ENCODE measurements at places on chromosomes 5 and 9. TPM values are rescaled to one million over a fixed set of nuclear protein-coding genes. Genes with fewer than 3 reads are reported as not detected.

GRCh38 chr5:129003232-129003631 is 37.9 kb downstream of the SLC27A6 start:
- DNase-seq = no peak

INSL4 gene
- polyA plus RNA-seq = 0.05 TPM

FBXL7 gene
- polyA plus RNA-seq = 11.7 TPM

DNA sequence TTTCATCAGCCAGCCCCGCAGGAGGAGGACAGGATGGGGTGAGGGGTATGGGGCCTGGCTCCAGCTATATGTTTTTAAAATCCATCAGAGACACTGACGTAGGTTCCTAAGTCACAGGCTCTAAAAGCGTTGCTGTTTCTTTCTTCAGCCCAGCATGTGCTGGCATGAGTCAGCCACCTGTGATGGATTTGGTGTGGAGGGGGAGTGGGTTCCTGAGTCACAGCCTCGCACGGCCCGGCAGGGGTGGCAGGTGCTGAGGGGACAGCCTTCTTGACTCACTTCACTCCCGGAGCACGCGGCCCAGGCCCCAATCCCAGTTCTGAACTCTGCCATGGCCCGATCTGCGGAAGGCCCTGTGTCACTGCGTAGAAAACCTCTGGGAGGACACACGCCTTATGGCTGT is 38.8 kb upstream of the RPL26L1 start:
- DNase-seq = peak; percentile 99

UBTD2 gene
- polyA plus RNA-seq = 33.3 TPM

GRCh38 chr5:5285906-5286305 is 136.6 kb upstream of the ICE1 start:
- DNase-seq = no peak

- no peak for DNase-seq
Measured at GRCh38 chr5:78062645-78063044, 231.9 kb downstream of the AP3B1 start.

Measured in AG04450 (cell line).